Urothelium cell line (cell line): ENCODE measurements at places on chromosomes 3 and 15.

DNA sequence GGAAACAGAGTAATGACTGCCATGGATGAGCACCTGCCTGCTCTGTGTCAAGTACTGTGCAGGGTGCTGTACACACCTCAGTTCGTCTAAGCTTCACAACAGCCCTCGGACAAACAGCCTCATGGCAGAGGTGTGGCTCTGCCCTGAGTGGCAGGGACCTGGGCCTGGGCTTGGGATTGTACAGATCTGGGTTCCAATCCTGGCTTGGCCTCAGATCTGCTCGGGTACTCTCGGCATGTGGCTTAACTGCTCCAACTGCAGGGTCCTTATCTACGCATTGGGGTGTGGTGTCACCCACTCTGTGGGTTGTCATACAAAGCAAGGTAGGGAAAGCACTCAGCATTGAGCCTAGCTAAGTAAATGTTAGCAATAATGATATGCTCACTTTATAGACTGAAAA lies 46.6 kb upstream of the SEC13 start:
- no peak for DNase-seq

DNA sequence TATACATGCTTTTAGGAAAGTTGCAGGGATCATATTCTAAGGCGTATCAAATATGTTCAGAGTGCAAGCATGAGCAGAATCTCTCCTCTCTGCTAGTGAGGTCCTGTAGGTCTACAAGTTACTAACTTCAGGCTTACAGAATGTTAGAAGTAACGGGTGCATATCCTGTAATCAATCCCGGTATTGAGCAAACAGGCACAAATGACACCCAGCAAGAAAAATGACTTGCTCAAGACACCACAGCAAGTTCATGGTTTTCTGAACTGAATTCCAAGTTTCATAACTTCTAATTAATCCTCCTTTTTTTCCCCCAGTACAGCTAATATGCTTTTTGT lies 353.9 kb upstream of the TPRG1 start:
- no peak for DNase-seq

DNA sequence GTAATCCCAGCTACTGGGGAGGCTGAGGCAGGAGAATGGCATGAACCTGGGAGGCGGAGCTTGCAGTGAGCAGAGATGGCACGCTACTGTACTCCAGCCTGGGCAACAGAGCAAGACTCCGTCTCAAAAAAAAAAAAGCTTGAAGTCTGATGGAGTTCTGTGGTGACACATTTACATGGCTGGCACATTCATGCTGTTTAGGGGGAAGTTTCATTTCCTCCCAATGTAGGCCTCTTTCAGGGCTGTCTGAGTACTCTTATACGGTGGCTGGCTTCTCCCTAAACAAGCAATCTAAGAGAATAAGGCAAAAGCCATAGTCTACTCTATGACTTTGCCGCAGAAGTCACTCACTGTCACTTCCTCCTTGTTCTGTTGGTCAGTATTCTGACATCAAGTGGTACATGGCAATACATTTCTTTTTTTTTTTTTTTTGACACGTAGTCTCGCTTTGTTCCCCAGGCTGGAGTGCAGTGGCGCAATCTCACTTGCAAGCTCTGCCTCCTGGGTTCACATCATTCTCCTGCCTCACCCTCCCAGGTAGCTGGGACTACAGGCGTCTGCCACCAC lies 41.2 kb downstream of the OIP5 start:
- DNase-seq, result no peak

DNA sequence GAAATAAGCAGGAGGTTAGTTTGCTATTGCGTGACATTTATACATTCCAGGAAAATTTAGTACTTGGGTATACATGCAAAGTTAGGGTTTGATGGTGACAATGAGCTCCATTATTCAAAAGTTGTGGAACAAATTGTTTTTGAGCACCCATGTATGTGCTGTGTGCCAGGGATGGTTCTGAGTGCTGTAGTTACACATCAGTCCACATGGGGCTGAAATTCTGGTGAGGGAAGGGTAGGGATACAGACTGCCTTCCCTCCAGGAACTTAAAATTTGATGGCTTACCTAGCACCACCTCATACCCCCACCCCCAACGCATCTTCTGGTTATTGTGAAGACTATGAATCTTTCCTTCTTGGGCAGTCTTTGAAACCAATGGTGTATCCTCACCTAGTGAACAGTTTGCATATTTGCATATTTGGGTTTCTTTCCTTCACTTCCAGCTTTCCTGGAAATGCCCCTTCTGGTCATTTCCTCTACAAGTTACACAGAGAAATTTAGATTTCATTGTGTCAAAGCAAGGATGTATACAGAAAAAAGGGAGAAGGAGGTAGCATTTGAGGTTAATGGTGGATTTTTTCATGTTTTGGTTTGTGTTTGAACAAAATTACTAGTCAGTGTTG lies 222.0 kb upstream of the IL12A start:
- peak; percentile 39 for DNase-seq

- DNase-seq, result no peak
Measured at GRCh38 chr3:172239218-172239790, 199.9 kb downstream of the FNDC3B start.

- peak; percentile 42 for DNase-seq
Measured at GRCh38 chr3:188152660-188153436, 1.1 kb upstream of the LPP start.

- no peak for DNase-seq
Measured at GRCh38 chr15:58329781-58330671, 101.8 kb upstream of the LIPC start.

DNA sequence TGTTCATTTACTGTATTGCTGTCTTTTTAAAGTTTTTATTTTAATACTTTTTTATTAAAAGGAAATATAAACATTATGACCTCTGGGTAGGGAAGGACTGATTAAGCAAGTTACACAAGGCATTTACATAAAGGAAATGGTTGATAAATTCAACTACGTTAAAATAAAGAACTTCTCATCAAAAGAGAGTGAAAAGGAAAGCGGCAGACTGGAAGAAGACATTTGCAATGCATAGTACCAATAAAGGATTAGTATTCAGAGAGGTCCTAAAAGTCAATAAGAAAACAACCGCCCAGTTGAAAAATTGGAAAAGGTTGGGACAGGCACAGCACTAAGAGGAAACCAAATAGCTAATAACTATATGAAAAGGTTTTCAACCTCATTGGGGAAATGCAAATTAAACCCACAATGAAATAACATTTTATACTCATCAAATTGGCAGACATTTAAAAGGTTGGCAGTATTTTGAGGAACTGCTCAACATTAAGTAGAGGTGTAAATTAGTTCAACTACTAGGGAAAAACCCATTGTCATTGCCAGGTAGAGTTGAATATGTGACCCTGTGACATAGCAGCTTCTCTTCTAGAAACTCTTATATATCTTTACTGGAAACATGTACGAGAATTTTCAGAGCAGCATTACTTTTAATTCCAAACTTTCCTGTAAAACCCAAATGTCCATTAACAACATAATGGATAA lies 9.5 kb downstream of the PDE8A start:
- no peak for DNase-seq

DNA sequence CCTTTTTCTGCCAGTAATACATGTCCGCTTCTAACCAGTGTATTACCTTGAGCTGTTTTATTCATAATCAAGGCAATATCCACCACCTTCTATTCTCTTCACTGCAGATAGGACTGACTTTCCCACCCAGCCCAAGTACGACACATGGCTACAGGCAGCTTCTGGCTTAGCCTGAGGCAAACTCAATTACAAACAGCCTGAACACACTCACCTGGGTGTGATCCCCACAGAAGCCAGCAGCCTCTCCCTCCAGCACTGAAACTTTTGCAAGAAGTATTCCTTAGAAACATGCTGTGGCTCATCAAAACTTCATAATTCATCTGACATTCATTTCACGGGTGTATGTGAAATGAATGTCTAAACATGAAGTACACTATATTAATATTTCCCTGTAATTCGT lies 13.5 kb upstream of the KCNMB3 start:
- DNase-seq, result no peak

DNA sequence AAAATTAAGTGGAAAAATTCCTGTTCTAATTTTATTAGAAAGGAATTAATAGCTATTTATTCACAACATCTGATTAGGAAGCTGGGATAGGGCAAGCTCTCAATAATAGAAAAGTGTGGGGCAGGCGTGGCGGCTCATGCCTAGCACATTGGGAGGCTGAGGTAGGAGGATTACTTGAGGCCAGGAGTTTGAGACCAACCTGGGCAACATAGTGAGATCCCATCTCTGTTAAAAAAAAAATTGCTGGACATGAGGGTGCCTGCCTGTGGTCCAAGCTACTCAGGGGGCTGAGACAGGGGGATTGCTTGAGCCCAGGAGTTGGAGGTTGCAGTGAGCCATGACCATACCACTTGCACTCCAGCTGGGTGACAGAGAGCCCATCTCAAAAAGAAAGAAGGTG lies 119.6 kb downstream of the TCF12 start:
- DNase-seq, result no peak

- DNase-seq, result no peak
Measured at GRCh38 chr3:171541647-171542046, 81.4 kb upstream of the TNIK start.

DNA sequence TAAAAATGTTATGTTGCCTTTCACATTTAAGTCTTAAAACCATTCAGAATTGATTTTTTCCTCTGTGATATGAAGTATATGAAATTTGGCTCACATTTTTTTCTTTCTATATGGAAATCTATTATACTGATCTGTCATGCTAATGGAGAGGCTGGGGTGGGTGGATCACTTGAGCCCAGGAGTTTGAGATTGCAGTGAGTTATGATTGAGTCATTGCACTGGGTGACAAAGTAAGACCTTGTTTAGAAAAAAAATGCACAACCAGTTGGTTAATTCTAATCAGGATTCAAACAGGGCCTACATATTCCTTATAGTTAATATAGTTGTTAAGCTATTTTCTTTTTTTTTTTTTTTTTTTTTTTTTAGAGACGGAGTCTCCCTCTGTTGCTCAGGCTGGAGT lies 230.5 kb downstream of the MFSD1 start:
- DNase-seq, result no peak

- DNase-seq, result no peak
Measured at GRCh38 chr3:138438896-138439295, 4.5 kb downstream of the ESYT3 start.

DNA sequence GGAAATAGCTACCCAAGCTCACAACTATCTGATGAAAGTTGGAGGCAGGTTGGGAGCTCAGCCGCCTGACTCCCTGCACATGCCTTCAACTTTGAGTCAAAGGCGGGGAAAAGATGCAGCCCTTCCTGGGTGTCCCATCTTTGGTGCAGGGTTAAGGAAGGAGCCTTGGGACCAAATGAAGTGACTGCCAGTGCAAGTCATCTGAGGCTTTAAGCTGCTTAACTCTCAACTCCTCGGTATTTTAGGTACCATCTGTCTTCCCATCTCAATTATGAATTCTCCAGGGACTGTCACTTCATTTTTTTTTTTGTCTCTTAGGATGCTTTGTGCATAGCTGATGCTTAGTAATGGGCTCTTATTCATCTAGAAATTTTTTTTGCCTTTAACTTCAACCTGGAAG lies 408.8 kb upstream of the C2CD4B start:
- DNase-seq, result no peak

DNA sequence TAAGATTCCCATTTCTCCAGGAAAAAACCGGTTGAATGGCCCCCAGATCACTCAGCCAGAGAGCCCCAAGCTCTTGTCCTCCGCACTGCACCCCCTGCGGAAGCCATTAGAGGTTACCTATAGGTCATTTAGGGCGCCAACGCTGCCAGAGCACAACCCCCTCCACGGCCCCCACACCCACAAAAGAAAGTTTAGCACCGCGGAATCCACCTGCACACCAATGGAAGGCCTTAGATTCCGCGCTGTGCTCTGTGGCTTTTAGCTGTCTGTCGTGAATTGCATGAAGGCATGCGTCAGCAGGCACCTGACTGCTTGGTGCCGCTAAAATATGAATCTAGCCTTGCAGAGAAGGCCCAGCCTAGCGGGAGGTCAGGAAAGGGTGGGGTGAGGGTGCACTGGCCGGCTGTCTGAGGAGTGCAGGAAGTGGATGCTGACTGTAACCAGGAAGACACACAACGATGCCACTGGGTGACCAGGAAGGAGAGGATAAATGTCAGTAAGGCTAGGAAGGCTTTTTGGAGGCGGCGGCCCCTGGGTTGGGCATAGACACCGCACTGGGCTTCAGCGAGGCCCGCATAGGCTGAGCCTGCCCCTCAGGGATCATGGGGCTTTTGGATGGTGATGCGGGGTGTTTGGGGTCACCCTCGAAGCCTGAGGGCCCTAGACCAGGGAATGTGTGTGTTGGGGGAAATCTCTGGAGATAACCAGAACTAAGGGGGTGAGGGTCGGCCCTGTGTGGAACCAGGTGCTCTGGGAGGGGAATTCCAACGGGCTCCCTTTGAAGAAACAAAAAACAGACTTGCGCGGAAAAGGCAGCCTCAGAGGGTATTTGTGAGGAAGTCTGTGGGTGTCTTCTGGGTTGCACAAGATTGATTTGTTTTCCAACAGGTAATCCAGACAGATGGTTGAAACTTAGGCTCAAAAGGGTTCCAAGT lies 976 bp upstream of the NUP210 start:
- DNase-seq, result no peak

- DNase-seq, result no peak
Measured at GRCh38 chr15:59352683-59353082, 20.0 kb downstream of the MYO1E start.

- DNase-seq, result no peak
Measured at GRCh38 chr3:139975594-139976365, 40.8 kb downstream of the CLSTN2 start.

GRCh38 chr3:143064777-143065176 lies 54.8 kb upstream of the CHST2 start:
- DNase-seq, result no peak

GRCh38 chr3:13927295-13927694 lies 47.4 kb upstream of the WNT7A start:
- DNase-seq, result no peak

DNA sequence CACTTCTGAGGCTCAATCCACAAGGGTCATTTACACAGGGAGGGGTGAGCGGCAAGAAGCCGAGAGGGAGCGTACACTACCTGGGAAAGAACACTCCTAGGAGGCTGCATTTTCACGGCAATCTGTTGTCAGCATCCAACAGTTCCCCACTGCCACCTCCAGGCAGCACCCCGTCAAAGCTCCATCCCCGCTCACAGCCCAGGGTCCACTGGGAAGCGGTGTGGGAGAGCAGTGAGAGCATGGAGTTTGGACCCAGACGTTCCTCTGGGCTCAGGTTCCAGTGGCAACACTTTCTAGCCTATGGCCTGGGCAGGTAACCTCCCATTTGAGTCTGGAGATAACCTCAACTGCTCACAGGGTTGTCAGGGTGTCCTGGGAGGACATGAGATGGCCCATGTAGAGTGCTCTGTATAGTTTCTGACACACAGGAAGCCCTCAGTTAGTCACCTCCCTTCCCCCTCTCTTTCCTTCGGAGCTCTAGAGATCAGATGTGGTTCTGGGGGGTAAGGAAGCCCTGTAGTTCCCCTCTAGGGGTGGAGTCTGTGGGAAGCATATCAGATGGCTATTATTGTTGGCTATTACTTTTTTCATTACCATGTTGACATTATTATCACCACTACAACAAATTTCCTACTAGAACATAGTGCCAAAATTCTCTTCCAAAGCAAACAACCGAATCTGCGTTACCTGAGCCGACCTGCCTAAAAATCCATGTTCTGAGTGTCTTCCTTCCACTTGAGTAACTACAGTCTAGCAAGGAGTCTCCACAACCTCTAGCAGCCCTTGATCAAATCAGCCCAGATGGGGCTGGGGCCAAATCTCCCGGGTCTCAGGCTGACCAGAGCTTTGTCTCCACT lies 29.1 kb downstream of the RUVBL1 start:
- DNase-seq, result no peak
